ENCODE measurements at places on chromosomes 7 and 10.

DNA sequence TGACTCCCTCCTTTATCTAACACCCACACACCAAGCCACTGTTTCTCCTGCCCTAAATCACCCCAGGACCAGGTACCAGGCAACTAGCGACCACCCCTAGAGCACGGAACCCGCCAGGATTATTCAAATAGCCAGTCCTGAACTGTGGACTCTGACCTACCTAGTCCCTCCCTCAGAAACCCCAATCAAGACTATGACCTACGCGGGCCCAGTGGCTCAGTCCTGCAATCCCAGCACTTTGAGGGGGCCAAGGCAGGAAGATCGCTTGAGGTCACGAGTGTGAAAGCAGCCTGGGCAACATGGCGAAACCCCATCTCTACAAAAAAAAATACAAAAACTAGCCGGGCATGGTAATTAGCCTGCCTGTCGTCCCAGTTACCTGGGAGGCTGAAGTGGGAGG, 232.8 kb upstream of the FOXK1 start:
- no peaks in the 10 kb centered on the region for H3K36me3 ChIP-seq
- no peak overlapping the region for H3K4me3 ChIP-seq
- H3K4me1 ChIP-seq = no peaks in the 10 kb centered on the region
- no peak for DNase-seq

DNA sequence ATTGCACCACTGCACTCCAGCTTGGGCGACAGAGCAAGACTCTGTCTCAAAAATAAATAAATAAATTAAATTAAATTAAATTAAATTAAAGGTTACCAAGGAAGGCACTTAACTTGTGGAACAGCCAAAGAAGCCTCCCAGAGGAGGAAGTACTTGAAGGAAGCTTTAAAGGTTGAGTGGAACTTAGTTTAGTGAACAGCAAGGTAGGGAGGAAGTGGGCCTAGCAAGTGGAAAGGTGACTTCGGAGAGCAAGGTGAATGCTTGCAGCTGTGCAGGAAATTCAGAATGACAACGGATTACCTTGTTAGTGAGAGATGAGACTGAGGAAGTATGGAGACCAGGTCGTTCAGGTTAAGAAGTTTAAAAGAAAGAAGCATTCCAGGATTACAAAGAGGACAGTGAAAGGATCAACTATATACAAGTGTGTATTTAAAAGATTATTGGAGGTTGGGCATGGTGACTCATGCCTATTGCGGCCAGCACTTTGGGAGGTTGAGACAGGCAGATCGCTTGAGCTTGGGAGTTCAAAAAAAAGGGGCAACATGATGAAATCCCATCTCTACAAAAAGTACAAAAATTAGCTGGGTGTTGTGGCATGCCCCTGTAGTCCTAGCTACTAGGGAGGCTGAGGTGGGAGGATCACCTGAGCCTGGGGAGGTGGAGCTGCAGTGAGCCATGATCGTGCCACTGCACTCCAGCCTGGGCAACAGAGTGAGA, 12.8 kb upstream of the RPEL1 start:
- H3K27ac ChIP-seq = no peak overlapping the region
- H3K27me3 ChIP-seq = peaks cover 8% of the 10 kb centered on the region
- no peak overlapping the region for H3K4me3 ChIP-seq
- no peaks in the 10 kb centered on the region for H3K36me3 ChIP-seq

- no peaks in the 10 kb centered on the region for H3K4me1 ChIP-seq
- no peak for DNase-seq
- H3K4me3 ChIP-seq = no peak overlapping the region
- H3K27me3 ChIP-seq = peaks cover 22% of the 10 kb centered on the region
- no peak overlapping the region for H3K27ac ChIP-seq
- H3K36me3 ChIP-seq = no peaks in the 10 kb centered on the region
Observed at GRCh38 chr7:47572094-47572445, 9.8 kb downstream of the TNS3 start.

DNA sequence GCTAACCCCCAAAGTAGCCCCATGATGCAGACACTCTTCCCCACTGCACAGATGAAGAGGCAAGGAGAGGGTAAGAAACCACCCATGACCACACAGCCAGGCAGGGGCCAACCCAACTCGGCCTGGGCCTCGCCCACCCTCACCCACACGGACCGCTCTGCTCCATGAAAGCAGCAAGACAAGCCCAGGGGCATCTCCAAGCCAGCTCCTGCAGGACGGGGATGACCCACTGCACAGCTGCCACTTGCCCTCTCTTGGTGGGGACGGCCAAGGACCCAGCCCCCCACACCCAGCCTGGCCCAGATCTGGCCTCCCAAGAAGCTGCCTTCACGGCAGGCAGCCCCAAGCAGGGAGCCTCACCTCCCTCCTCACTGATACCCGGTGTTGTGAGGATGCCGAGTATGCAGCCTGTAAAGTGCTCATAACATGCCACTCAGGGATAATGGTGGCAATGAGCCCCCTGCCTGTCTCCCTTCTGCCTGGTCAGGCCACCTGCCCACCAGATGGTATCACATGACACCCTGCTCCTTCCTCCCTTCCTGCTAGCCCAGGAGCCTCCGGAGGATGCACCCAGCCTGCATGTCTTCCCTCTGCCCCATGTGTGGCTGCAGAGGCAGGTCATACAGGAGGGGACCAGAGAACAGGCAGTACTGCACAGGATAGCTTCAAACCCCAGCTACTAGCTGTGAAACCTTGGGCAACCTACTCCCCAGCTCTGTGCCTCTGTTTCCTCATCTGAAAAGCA, 23.3 kb downstream of the OGDHL start:
- H3K27me3 ChIP-seq = no peaks in the 10 kb centered on the region
- no peak overlapping the region for H3K27ac ChIP-seq
- no peak for DNase-seq
- H3K36me3 ChIP-seq = no peaks in the 10 kb centered on the region
- no peak overlapping the region for H3K4me3 ChIP-seq

DNA sequence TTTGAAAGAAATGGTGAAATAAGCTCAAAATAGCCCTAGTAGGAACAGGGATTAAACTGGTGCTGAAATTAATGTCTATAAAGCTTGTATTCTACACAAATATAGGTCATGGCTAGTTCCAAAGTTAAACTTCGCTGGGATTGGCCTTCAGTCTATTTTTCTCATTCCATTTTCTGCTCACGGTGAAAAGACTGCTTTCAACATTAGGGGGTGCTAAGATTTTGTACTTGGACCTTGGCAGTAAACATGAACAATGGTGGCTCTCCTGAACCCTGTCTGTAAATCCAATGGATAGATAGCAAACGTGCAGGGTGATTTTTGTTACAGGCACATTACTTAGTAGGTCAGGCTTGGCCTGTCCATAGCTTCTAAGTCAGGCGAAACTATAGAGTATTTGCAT, 36.0 kb upstream of the RSU1 start:
- H3K27me3 ChIP-seq = peaks cover 2% of the 10 kb centered on the region
- no peaks in the 10 kb centered on the region for H3K4me1 ChIP-seq
- no peak overlapping the region for H3K27ac ChIP-seq
- H3K4me3 ChIP-seq = no peak overlapping the region

DNA sequence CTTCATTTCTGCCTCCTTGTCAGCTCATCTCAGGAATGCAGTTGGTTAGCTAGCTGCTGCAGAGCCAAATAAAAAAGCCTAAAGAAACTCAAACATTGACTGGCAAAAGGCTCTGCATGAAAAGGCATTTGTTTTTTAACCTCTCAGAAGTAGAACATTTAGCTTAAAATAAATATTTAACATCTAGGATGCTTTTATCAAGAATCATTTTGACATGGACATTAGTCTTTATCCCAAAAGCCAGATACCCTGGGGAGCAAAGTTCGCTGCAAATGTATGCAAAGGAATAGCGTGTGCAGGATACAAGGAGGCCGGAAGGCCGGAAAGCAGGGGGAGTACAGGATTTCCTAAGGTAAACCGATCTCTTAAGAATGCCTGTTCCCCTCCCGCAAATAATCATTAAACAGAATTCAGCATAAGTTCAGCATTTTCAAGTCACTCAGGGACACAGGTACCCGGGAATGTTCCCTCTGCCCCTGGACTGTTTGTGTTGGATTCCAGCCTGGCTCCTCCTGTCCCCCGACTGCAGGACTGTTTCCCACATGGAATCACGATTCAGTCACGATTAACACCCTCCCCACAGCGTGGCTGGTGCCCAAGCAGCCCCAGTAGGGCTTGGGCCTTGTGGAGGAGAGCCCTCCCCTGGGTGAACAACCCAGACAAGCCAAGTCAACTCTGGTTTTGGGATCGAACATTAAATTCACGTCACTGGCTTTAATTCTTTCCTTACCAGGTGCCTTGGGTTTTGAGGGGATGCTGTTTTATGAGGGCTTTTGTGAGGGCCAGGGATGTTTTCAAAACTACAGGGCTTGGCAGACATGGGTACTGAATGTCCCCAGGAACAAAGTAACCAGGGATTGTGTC, 97.8 kb downstream of the HIPK2 start:
- peaks cover 15% of the 10 kb centered on the region for H3K36me3 ChIP-seq
- H3K27me3 ChIP-seq = no peaks in the 10 kb centered on the region
- peak overlapping the region; percentile 42 for H3K27ac ChIP-seq
- H3K4me3 ChIP-seq = no peak overlapping the region
- H3K4me1 ChIP-seq = peaks cover 38% of the 10 kb centered on the region
- DNase-seq = no peak

DNA sequence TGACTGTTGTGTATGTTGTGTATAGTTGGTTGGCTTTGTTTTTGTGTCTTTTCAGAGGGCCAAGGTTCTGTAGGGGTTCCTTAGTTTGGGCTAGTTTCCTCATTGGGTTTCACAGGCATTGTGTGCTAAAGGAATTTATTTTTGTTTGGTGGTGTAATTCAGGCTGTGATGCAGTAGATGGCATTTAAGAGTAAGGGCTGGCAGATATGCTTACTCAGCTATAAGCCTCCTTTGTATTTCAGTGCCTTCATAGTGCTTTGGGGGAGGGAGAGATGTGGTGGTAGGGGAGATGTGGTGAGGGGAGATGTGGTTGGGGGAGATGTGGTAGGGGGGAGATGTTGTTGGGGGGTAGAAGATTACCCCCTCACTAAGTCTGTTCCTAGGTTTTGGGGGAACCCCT, 91.7 kb downstream of the SLC25A40 start:
- H3K36me3 ChIP-seq = no peaks in the 10 kb centered on the region
- H3K4me1 ChIP-seq = no peaks in the 10 kb centered on the region
- DNase-seq = no peak
- H3K27ac ChIP-seq = no peak overlapping the region
- H3K27me3 ChIP-seq = peaks cover 2% of the 10 kb centered on the region

Measured in activated naive CD8-positive, alpha-beta T cell treated with anti-CD3 and anti-CD28 coated beads, Interleukin-2, amount 10 ng/mL, durations not matched to agents 7 days and 5 days (primary cell).